ENCODE measurements at places on chromosomes 5 and 9.

- DNase-seq, result no peak
Measured at GRCh38 chr9:126420643-126421564, 94.3 kb downstream of the MVB12B start.

- no peak for DNase-seq
Measured at GRCh38 chr9:125968714-125969374, 221.7 kb downstream of the PBX3 start.

GRCh38 chr5:3660630-3661029 is 65.0 kb downstream of the IRX1 start:
- DNase-seq, result no peak

- no peak for DNase-seq
Measured at GRCh38 chr9:15113288-15113687, 193.7 kb downstream of the TTC39B start.

DNA sequence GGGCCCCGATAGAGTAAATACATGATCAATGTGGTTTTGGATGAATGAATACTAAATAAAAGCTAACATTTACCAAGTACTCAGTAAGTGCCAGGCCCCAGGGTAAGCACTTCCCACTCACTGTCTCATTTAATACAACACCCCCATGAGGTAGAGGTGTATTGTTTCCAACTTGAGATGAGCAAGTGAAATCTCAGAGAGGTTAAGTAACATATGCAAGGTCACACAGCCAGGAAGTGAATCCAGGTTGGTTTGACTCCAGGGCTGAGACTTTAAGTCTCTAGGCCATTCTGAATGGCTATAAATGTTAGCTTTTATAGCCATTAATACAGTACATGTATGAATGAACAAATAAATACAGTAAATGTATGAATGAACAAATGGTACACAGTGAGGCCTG is 39.4 kb downstream of the LHX2 start:
- DNase-seq, result no peak

- no peak for DNase-seq
Measured at GRCh38 chr5:96733771-96734500, 71.8 kb downstream of the CAST start.

- DNase-seq, result no peak
Measured at GRCh38 chr9:118162716-118163115, 458.5 kb downstream of the TLR4 start.

DNA sequence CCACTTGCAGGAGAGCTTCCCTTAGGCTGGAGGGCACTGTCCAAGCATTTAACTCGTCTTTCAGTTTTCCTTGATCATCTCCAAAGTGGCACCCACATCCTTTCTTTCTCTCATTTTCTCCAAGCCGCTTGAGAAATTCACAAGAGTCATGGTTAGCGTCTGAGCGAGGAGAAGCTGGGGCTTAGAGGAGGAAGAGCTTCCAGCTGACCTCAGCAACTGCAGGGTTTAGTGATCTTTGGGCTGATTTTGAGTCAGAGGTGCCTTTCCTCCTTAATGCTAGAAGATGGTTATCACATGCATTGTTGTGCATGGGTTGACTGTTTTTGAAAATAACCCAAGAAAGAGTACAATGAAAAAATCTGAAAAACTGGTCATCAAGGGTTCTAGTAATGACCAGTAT is 134.7 kb downstream of the GADD45G start:
- DNase-seq, result peak; percentile 88

- DNase-seq, result no peak
Measured at GRCh38 chr5:124355928-124356327, 390.5 kb downstream of the ZNF608 start.

DNA sequence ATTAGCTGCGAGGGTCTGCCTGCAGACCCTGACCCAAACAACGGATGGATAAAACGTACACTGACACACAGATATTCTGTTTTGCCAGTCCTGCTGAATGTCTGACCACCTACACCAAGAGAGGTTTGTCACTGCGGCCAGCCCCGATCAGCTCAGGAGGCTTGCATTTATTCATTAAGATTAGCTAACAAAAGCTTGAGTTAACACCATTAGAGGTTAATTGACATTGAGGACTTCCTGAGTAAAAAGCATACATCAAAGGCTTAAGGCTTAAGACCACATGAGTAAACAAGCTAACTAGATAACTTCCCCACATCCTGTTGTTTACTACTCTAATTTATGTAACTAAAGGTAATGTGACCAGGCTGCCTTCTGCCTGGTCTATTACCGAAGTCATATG is 198.1 kb upstream of the TRPC7 start:
- no peak for DNase-seq

- DNase-seq, result peak; percentile 65
Measured at GRCh38 chr5:55176176-55176818, 3.3 kb upstream of the CDC20B start.

DNA sequence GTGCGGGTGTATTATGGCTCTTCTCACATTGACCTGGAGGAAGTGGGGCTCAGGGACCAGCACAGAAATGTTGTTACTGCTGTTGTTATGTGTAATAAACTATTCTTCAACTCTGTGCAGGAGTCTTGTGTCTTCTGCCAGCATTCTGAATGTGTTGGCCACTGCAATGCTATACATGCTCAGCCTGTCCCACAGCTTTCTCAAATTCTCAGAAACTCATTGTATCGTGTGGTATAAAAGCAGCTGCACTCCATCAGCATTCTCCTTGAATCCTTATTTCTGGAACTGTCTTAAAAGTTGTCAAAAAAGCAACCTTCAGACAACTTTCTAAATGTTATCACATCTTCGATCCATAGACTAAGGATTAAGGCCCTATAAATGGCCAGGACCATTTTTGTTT is 72.0 kb downstream of the ZNF474 start:
- DNase-seq, result no peak

- no peak for DNase-seq
Measured at GRCh38 chr5:175288048-175288621, 155.8 kb downstream of the DRD1 start.

DNA sequence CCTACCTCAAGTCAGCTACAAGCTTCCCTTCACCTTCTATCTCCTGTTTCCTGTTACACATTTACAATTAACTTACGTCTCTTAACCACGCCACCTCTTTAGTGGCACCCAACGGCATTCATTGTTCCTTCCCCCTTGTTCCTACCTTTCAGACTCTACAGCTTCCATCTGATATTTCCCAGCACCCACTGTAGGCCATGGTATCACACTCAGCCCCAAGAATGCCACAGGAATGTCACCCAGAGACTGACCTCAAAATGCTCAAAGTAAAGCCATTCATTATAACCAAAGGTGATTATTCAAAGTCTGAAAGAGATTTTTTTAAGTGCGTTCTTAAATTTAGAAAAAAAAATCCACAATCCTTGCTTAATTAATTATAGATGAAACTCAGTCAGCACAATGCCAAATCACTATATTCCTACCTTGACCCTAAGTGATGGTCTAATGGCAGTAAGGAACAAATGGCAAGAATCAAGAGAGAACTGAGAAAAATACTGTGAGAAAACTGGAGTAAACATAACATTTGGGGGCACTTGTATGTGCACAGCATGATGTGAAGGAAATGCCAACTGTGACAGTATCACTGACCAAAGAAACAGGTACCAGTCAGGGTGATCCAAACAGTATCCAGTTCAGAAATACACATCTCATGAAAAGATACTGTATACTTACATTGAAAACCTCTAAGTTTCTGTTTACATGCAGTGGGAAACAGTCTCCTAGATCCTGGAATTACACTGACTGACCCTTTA is 52.1 kb downstream of the CTNND2 start:
- DNase-seq, result no peak

DNA sequence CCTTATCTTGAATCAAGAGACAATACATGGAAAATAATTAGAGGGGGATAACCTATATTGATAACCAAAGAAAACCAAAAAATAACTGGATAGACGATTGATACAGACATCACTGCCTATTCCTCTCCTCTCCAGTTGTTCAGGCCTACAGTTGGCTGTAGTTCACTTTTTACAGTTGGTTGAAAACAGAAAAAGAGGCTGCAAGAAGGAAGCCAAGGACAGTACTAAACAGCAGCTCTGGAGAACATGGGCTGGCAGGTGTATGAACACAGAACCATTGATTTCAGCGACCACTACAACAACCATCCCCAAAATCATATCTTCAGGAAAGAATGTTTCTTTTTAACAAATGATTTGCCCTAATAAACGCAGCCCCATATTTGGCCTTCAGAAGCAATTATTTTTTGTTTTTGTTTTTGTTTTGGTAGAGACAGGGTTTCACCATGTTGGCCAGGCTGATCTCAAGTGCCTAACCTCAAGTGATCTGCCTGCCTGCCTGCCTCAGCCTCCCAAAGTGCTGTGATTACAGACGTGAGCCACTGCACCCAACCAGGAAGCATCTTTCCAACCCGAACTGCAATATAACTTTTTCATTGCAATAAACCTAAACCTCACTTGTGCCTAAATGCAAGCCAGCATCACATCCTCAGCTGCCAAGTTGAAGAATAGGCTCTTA is 64.3 kb downstream of the MLLT3 start:
- DNase-seq, result no peak

GRCh38 chr5:144416196-144416595 is 245.5 kb downstream of the KCTD16 start:
- DNase-seq, result no peak

Measured in suppressor macrophage (primary cell).